Stimulated activated CD8-positive, alpha-beta memory T cell treated with anti-CD3 and anti-CD28 coated beads, Interleukin-15, amount 100 ng/mL, for 4 hours (primary cell): ENCODE measurements at places on chromosomes 3 and 15.

- DNase-seq, result no peak
These were observed 8.7 kb upstream of the MBNL1 start for GRCh38 chr3:152260026-152260425.

GRCh38 chr3:97719156-97719821 is 45.3 kb upstream of the ARL6 start:
- DNase-seq, result peak; percentile 6

DNA sequence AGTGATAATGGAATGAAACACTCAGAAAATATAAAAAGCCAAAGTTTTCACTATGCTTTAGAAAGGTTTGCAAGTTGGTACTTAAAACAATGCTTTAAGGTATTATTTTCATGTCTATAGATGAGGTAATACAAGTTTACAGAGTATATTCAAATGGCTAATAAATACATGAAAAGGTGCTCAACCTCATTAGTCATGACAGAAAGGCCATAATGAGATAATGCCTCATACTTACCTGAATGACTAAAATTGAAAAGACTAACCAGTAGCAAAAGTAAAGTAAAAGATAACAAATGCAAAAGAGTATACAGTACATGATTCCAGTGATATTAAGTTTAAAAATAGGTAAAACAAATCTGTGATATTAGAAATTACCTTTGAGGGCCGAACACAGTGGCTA is 163.8 kb downstream of the SUCLG2 start:
- DNase-seq, result no peak

DNA sequence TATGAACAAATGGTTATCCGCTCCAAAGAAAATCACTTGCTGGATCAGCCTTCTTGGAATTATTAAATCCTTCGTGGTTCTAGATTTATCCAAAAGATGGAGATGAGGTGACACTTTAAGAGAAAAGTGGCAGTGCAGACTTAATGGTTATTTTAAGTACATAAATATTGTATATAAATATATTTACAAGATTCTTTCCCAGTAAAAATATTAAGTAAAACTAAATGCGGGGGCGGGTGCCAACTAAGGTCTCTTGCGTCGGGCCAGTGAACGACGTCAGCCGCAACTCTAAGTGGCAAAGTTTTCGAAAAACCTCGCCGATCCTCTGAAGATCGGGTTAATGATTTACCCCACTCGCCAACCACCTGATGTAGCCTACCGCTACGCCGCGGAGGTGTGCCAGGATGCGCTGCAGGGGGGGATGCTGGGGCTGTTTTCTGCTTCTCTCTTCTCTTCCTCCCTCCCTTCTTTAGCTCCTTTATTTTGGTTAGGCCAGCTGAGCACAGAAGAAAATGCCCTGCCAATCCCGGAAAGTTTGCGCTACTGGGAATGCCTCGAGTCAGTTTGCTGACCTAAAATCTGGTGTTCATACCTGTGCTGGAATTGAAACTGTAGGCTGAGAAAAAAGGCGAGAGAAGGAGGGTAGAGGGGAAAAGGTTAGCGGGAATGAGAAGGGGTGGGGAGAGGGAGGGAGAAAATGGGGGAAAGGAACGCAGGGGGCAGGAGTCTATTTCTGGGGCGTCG is 7.6 kb upstream of the FOXB1 start:
- DNase-seq, result no peak

GRCh38 chr15:96122077-96123027 is 208.1 kb upstream of the NR2F2 start:
- no peak for DNase-seq

DNA sequence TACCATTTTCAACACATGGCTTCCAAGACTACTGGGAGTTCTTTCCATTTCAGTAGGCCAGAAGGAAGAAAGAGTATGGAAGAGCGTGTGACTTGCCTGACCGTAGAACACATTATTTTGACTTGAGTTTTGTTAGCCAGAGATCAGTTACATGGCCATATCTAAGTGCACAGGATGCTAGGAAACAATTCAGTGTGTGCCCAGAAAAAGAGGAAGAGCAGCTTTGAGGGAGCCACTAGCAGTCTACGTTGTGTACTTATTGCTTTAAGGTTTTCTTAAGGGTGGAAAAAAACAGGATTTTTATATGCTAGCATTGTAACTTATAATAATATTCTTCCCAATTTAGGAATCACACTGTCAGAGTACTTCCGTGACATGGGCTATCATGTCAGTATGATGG is 44.1 kb upstream of the GRAMD1C start:
- no peak for DNase-seq

GRCh38 chr15:23566071-23566554 is 639 bp downstream of the MKRN3 start:
- no peak for DNase-seq

GRCh38 chr3:30518181-30518864 is 88.1 kb upstream of the TGFBR2 start:
- DNase-seq, result no peak

DNA sequence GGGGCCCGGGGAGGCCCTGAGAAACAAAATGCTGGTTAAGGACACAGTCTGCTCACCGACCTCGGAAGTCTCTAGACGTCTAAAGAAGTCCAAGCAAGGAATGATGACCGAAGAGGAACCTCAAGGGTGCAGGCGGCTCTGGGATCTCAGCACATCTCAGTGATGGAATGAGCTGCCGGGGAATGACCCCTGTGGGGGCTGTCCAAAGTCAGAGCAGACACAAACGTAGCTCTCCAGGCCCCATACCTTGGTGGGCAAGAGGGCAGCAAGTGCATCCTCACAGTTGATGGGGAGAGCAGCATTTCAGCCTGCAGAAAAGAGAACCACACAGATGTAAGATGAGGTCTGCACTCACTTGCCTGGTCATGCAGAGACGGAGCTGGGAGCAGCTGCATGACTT is 129.1 kb downstream of the IGF1R start:
- DNase-seq, result no peak

GRCh38 chr3:47425383-47425778 is 44.6 kb downstream of the PTPN23 start:
- no peak for DNase-seq

DNA sequence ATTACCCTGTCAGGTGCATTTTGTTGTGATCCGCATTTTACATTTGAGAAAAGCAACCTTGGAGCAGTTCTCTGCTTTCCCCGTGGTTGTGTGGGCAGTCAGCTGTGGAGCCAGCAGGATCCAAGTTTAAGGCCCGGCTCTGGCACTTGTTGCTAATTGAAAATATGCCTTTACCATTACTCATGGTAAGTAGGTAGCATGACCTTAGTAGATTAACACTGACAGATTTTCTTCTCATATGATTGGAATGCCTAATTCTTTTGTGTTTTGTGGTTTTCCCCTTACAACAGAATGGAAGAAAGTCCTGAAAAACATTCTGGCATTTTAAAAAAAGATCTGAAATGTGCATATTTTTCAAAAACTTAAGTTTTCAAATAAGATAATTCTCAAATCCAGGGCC is 246.5 kb upstream of the LRRN1 start:
- DNase-seq, result no peak

DNA sequence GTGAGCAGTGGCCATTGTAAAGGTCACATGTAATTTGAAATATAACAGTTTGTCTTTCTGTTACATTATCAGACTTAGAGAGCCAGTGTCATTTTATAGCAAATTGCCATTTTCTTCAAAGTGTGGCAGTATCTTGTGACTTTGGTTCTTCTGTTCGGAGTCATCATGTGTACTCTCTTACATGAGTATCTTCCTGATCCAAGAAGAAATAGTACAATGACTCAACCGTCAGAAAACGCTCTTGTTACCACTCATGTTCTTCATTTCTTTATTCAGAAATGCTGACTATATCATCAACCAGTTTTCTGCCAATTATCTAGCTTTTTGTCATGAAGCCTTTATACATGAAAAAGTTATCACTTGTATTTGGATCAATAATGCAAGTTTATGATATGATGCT is 93.6 kb upstream of the CGNL1 start:
- no peak for DNase-seq

DNA sequence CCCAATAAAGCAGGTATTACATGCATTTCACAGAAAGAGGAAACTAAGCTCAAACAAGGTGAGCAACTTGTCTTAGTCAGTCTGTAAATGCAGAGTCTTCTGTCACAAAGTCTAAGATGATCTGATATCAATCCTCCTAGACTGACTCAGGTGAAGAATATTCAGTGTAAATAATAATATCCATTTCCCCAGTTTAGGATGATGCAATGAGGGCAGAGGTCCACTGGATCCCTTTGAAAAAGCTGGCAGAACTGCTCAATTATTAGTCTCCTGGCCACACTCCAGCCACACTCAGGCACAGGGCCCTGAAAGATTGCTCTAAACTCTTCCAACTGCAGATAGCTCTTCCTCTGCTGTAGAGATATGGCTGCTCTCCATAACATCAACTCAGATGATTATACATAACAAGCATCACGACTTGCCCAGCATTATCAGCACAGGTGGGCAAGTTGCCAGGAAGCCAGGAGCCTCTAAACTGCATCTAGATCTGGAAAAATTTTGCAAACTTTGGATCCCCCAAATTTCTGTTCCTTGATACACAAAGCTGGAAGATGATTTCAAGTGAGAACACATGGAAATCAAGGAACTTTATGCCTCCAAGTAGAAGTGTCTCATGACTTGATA is 129.8 kb upstream of the CPNE4 start:
- no peak for DNase-seq

DNA sequence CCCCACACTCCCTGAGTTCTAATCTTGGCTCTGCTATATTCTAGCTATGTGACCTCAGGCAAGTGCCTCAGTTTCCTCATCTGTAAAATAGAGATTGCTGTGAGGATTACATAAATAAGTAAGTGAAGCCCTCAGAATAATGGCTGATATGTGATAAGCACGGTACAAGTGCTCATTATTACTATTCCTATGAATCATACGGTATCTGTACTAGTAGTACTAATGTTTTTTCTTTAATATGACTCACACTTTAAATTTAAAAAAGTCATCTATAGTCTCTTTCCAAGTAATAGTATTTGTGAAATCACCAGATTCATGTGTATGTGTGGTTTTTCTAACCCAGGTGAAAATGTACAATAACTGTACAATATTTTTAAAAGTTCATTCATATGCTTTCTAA is 58.7 kb downstream of the CLDN11 start:
- DNase-seq, result no peak

GRCh38 chr3:119647843-119648575 is 12.4 kb downstream of the POPDC2 start:
- no peak for DNase-seq

GRCh38 chr15:68421798-68422402 is 10.1 kb downstream of the ITGA11 start:
- no peak for DNase-seq

DNA sequence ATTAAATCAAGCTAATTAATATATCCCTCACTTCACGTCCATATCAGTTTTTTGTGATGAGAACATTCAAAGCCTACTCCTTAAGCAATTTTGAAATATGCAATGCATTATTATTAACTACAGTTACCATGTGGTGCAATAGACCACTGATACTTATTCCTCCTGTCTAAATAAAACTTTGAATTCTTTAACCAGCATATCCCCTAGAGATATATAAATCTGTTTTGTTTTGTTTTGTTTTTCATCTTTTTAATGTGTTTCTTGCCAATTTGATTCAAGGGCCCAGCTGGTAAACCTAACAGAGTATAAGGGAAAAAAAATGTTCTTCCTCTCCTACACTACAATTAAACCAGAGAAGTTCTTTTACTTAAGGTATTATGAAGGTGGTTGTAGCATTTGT is 524.2 kb downstream of the NAALADL2 start:
- DNase-seq, result no peak

DNA sequence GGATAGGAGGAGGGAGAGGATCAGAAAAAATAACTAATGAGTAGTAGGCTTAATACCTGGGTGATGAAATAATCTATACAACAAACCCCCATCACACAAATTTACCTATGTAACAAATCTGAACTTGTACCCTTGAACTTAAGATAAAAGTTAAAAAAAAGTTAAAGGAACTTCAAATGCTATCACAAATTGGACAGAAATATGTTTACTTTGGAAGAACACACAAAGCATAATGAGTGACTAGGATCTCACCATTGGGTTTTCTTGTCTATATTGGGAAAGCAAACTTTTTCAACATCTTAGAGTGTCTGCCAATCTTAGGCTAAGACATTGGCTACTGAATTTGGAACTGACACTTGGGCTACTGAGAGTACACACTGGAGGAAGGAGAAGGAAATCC is 140.4 kb downstream of the THRB start:
- no peak for DNase-seq

GRCh38 chr3:188832146-188832545 is 339.6 kb upstream of the TPRG1 start:
- no peak for DNase-seq

DNA sequence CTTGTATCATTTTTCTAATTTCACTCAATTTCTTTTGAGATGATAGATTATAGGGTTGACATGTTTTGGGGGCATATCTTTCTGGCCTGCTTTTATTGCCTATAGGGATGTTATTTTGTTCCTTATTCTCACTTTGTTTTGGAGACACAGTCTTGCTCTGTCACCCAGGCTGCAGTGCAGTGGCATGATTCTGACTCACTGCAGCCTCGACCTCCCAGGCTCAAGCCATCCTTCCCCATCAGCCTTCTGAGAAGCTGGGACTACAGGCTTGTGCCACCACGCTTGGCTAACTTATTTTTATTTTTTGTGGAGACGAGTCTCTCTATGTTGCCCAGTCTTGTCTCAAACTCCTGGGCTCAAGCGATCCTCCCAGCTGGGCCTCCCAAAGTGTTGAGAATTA is 72.8 kb upstream of the FAN1 start:
- DNase-seq, result no peak

GRCh38 chr15:69548395-69549180 is 96.0 kb downstream of the RPLP1 start:
- no peak for DNase-seq

- DNase-seq, result peak; percentile 22
These were observed 40.7 kb downstream of the LDHAL6B start for GRCh38 chr15:59247364-59247763.

DNA sequence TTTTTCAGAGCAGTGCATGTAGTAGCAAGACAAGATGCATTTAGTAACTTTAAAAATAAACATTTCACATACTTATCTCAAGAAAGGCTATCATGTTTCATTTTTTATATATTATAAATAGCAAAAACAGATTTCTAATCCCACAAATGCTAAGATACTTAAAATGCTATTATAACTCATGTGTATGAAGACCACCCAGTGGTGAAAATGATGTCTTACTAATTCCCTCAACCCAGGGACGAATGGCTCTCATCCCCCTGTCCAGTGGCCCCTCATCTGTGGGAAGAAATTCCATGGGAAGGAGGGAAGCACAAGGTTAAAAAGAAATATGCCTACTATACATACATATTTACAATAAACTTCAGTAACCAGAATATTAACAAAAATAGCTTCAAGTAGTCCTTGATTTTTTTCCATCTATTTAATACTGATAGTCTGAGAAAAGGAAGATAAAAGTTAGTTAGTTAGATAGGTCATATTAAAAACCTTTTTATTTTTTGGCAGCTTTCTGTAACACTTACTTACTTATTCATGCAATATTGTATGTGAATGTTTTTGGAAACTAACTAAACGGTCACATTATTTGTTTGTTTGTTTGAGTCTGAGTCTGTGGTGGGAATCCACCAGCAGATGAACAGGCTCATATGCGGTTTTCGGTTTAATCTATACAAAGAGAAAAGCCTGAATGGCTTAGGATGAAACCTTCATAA is 14.8 kb downstream of the NR2E3 start:
- DNase-seq, result no peak

GRCh38 chr3:24166515-24166914 is 221.4 kb downstream of the NR1D2 start:
- no peak for DNase-seq
